ENCODE measurements at places on chromosomes 6 and 20.

DNA sequence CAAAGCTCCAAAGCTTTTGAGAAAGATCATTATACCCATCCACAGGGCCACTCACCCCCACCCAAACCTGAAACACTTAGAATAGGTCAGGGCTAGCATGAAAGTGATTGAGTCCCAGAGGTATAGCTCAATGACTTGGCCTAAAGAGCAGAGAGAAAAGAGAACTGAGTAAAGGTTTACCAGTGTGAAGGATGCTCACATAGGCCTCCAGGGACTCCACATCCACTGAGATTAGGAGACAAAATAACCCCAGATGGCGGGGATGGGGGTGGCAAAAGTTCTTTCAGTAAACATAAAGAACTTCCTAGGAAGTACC lies 12.2 kb downstream of the SAYSD1 start:
- no peak for DNase-seq

- no peak for DNase-seq
Observed at GRCh38 chr20:34388000-34388399, 24.9 kb downstream of the ITCH start.

DNA sequence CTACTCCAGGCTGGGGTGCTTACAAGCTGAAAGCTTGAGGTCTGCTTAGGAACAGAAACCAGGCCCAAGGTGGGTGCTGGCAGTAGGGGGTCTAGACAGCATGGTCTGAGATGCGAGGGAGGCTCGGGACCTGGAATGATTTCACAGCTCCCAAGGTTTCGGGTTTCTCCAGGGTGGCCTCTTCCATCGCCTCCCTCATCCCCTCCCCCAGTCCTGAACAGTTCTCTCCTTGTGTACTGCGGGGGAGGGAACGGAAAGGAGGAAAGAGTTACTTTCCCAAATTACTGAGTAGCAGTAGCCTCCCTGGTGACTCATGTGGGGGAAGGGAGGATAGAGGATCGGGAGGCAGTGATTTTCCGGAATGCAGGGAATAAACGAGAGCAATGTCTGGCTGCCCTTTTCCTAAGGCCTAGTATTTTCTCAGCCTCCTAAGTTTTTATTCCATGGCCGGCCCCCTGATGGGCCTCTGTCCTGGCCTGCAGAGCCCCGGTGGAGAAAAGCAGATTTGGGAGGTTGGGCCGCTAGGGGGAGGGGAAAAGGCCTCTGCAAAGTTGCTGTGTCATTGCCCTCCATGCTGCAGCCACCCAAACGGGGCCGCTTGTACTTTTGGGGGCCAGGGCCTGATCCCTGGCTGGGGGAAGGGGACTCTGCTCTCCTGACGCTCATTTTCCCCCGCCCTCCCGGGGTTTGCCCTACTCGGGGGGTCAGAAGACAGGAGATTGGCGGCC lies 1.5 kb downstream of the BRD2 start:
- peak; percentile 96 for DNase-seq

- DNase-seq, result no peak
Observed at GRCh38 chr6:141195251-141195832, 937.4 kb upstream of the GJE1 start.

- no peak for DNase-seq
Observed at GRCh38 chr6:3956054-3956453, 106.9 kb downstream of the FAM50B start.

DNA sequence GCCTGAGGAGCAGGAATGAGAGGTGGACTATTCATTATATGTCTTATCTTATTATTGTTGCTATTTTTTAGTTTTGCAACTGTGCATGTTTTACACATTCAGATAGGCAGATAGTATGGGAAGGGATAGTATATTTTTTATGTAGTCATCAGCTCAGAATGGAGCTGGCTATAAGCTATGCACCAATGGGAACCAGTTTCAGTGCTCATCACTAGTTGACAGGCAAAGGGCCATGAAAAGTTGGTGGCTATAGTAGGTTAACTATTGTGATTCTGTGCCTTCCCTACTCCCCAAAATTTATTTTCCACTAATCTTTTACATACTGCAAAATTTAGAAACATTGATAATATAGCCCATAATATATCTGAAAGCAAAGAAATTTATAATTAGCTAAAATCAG lies 5.3 kb upstream of the UBD start:
- DNase-seq, result peak; percentile 5

DNA sequence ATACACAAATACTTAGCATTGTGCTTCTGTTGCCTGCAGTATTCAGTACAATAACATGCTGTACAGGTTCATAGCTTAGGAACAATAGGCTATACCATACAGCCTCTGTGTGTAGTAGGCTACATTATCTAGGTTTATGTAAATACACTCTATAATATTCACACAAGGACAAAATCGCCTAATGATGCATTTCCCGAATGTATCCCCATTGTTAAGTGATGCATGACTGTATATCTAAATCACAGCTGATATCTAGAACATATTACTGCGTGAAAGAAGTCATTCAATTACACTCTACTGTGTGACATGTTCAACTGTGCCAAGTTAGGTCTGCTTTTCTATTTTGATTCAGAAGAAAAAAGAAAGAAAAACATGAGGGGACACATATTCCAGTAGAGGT lies 633.5 kb downstream of the RFPL4B start:
- no peak for DNase-seq

DNA sequence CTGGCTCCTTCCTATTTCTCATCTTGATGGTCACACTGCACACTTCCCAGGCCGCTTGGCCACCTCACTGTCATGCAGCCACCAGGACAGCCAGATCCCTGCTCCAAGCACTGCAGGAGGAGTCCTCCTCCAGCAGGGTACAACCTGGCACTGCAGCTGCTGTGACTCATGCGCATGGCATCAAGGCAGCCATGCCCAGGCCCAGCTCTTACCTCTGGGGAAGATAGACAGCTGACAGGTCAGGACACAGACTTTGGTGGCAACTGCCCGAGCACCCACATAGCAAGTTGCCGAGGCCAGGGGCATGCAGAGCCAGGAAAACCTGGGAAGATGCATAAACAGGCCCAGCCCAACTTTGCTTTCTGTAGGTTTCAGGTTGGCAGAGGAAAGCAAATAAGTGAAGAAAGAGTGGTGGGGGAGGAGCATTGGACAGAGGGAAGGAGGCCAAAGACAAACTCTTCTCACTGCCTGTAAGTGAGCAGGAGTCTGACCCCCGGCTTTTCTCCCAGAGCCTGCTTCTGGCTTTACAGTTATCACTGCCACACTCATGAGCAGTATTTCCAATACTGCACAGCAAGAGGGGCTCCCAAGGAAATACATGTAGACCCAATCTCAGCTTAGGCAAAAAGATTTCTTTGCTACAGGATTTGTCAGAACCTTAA lies 38.8 kb downstream of the SLC22A3 start:
- DNase-seq, result no peak

DNA sequence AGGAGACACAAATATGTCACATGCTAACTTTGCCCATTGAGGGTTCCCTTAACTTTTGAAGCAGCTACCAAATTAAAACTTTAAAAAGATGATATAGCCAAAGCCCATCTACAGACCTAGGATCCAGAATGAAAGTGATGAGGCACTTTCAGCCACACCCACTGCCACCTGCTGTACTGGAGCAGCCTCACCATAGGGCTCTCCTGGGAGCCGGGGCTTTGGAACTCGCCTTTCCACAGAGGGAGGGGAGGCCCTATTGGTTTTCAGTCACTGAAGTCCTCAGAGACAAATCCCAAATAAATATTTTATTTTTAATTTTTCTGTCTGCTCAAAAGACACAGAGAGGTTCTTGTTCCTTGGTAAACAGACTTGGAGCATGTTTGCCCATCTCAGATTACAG lies 238.1 kb upstream of the TAB2 start:
- DNase-seq, result no peak

Data from common myeloid progenitor, CD34-positive (primary cell).